ENCODE measurements at places on chromosomes 6 and 20.

DNA sequence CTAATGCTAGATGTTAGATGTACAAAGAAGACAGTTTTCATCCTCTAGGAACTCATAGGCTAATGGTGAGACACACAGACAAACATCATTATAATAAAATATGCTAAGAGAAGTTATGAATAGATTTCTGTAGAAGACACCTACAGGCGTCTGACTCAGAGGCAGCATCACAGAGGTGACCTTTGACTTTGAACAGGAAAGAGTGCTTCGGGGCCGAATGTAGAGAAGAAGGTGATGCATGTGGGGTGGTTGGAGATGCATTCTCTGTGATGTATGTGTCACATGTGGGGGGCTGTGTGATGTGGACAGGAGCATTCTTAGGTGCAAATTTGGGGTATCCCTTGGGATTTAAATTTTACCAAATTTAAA is 6.8 kb downstream of the GUCA1A start:
- DNase-seq, result no peak

DNA sequence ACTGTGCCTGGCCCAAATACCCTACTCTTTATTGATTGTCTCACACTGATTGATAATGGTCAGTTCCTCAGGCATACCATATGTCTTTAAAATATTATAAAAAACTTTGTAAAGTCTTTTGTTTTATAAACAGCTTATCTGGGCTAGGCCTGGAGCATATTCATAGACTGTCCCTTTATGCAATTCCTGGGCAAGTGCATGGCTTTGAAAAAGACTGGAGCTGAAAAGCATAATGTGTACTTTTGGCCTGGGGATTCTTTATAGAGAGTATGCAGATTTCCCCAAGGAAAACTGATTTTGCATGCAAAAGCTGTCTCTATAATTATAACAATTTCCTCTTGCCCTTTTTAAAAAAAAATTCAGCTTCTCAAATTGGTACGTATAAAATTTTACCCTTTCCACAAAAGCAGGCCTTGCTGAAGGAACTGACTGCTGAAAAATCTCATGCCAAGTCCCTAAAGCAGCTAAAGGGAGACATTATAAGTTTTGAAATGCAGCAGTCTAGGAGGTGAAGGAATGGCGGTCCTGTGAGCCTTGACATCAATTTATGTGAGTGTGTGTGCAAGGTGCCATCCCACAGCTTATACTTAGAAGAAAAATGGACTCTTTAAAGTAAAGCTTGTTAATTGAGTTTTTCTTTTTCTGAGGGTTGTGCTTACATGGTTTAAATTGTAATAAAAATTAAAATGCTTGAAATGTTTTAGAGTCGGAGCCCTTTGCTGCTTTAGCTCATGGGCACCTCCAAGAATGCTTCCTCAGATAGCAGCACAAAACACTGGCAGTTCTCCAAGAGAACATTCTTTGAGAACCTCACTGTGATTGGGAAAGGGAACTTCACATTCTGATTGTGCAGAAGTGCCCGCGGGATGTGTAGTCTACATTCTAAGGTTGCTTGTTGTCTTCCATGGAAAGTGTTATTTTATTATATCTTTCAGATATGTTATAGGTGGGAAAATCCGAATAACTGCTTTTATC is 43.9 kb downstream of the PLCB4 start:
- DNase-seq, result no peak

GRCh38 chr6:157376706-157377230 is 4.2 kb upstream of the ZDHHC14 start:
- no peak for DNase-seq

- DNase-seq, result no peak
These were observed 83.8 kb upstream of the ELOVL5 start for GRCh38 chr6:53432318-53433161.

- no peak for DNase-seq
These were observed 9.6 kb upstream of the BAG2 start for GRCh38 chr6:57162516-57162915.

- DNase-seq, result no peak
These were observed 273.9 kb downstream of the ZNF217 start for GRCh38 chr20:53319716-53320115.

DNA sequence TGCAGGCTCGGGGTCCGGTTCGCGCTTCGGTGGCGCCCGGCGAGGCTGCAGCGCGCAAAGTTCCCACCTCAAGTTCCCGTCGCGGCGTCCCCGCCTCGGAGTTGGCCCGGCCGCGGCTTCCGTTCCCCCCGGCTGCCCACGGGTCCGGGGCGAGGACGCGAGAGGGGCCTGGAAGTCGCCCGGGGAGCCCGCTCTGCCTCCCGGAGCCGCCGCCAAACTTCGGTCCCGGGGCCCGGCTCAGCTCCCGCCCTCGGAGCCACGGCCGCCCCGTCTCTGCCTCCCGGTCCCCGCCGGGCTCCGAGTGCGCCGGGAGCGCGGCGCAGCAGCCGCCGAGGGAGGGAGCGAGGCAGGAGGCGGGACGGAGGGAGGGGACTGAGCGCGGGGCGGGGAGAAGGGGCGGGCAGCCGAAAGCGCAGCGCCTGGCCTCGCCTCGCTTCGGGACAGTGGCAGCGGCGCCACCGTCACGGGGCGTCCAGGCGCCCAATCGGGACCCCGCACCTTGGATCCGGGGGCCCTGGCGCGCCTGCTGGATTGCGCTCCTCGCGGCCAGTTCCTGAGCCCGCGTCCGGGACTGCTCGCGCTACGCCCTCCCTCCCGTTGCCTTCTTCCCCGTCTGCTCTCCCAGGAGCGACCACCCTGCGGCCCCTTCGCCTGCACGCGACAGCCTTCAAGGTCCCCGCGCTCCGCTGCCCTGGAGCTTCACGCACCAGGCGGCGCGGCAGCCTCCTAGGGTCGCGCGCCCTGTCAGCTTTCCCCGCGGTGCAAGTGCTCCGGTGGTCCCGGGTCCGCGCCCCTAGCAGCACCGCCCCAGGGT is at the start of gene KCNG1:
TSS of gene KCNG1 (minus strand) at position 305 of the 814 bp plus-strand sequence. CDS start 12,769 bp downstream, outside the sequence.
- no peak for DNase-seq

DNA sequence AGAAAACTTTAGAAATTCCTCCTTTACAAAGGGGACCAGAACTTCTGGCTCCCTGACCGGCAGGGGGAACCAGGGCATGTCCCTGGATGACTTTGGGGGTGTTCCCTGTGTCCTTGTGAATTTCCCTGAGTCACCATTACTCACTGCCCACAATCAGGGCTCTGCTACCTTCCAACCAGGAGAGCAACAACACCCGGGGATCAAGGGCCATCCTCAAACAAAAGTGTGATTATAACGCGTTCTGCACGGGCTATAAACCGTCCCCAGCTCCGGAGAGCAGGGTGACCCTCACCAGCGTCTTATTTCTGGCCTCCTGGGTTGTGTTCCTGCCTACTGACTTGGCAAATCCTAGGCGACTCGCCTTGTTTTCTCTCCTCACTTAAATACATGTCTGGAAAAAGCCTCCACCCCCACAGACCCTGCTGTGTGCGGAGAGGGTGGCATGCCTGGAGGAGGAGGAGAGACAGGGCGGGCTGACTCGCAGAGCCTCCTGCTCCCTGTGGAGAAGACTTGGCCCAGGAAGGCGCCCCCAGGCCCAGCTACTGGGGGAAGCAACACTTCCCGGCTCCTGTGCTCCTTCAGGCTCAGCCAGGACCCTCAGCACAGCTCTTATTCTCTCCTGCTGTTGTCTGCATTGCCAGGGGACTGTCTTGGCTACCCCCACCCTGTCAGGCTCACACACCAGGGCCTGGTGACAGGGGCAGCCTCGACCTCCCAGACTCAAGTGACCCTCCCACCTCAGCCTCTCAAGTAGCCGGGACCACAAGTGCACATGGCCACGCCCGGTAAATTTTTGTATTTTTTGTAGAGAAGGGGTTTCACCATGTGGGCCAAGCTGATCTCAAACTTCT is 54.1 kb downstream of the FGD2 start:
- no peak for DNase-seq

All from cerebellar nuclear complex (tissue), 1 donor.